Suprapubic skin (tissue), 4 donors: ENCODE measurements at places on chromosomes 2 and 18.
A peak's percentile ranks its signal among the peaks of the same experiment; 100 is the strongest.

GRCh38 chr2:113281910-113282746, 3.4 kb upstream of the PAX8 start:
- no peak for DNase-seq

GRCh38 chr18:10518595-10519255, 7.1 kb upstream of the NAPG start:
- DNase-seq = no peak

DNA sequence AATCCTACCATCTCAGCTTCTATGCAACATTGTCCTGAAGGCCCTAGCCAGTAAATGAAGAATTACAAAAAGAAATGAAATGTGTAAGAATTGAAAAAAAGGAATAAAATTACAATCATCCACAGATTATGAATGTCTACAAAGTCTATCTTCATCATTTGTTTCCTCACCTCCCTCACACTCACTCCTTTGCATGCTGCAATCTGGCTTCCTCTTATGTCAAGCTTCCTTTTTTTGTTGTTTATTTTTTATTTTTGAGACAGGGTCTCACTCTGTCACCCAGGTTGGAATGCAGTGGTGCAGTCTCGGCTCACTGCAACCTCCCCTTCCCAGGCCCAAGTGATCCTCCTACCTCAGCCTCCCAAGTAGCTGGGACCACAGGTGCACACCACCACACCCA, 129.0 kb downstream of the CABYR start:
- DNase-seq = no peak

DNA sequence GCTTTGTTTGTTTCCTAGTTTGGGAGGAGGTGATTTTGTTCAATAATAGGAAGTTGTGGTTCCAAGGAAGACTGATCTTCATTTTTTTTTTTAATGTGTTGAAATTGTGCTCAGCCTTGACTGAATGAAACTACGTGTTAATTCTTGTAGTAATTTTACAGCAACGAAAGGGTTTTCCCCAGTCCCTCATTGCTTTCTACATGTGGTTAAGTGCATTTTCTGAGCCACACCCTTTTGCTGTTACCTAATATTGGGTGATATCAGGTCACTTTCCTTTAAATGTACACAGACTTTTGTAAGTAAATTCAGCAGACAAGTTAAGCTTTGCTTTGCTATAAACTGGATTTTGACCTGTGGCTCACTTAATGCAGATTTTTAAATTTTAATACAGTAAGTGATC, 73.6 kb downstream of the OTX1 start:
- no peak for DNase-seq

GRCh38 chr2:39399570-39399969, 37.5 kb downstream of the MAP4K3 start:
- DNase-seq = no peak

- DNase-seq = no peak
Observed at GRCh38 chr2:226761195-226761583, 38.4 kb downstream of the IRS1 start.

- DNase-seq = no peak
Observed at GRCh38 chr2:12424809-12425208, 291.9 kb upstream of the TRIB2 start.

- DNase-seq = peak; percentile 49
Observed at GRCh38 chr2:15942711-15943345, 2.5 kb downstream of the MYCN start.

- DNase-seq = no peak
Observed at GRCh38 chr2:54254180-54254579, 1.8 kb downstream of the TSPYL6 start.

DNA sequence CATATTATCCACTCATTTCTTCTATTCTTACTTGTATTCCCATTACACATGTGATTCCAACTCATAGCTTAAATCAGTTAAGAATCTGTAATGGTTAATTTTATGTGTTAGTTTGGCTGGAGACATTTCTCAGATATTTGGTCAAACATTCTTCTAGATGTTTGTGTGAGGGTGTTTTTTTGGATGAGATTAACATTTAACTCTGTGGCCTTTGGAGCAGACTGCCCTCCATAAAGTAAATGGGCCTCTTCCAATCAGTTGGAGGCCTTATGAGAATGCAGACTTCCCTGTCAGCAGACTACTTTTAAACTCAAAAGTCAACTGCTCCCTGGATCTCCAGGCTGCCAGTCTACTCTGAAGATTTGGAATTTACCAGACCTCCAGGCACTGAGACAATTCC, 976.8 kb upstream of the ACVR2A start:
- DNase-seq = no peak

DNA sequence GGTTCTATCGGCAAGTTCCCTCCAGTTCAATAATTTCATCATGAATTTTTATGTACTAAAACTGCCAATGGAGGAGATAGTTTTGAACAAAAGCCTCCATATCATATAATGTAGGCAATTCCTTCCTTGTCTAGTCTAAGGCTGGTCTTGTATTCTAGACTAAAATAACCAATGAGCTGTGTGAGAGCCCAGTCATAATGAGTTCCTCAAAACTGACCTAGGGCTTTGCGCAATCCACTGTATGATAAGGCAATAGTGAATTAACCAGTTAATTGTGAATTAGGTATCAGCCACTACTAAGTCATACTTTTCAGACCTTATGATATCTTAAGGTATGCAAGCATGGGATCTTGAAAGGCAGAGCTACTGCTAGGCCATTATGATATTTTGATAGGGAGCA, 7.6 kb upstream of the UXS1 start:
- DNase-seq = no peak

GRCh38 chr2:647691-648231, 29.4 kb downstream of the TMEM18 start:
- peak; percentile 65 for DNase-seq

DNA sequence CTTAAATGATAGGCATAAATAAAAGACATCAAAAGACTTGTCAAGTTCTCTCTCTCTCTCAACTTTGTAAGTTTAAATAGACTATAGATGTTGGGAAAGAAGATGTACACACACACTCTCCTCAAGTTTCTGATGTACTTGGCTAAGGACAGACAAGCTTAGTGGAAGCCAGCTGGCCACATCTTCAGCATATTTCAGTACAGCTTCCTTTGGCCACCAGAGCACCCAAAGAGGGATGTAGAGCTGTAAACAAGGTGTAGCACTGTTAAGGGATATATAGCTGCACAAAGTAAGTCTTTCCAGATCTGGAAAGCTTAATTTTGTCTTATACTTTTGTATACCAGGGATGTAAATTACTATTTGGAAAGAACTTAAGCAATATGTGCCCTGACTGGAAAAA, 64.3 kb upstream of the MSTN start:
- DNase-seq = no peak

DNA sequence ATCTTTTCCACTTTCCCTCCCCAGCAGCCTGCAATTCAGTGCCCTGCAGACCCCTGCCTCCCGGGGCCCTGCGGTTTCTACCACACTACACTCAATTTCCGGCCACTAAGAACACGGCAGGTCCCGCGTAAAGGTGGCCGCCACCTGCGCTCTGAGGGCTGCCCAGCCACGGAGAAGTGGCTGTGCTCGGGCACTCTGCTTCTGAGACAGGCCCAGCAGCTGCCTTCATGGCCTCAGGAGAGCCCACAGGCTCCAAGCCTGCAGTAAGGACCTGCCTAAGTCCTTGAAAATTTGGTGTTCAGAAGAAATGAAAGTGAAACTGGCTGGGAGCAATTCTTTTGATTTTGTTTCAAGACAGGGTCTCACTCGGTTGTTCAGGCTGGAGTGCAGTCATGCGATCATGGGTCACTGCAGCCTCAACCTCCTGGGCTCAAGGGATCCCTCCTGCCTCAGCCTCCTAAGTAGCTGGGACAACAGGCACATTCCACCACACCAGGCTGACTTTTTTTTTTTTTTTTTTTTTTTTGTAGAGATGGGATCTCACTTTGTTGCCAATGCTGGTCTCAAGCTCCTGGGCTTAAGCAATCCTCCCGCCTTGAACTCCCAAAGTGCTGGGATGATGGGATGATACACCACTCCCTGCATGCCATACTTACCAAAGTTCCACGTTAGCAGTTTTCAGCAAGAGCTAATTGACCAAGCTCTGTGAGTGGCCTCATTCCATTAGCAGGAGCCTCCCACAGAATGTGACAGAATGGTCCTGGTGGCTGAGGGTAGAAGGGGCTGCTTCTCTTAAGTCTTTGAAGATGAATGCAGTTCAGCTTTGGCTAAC, 14.6 kb upstream of the ALPP start:
- peak; percentile 37 for DNase-seq
